ENCODE measurements at places on chromosomes 3 and 15. TPM values are rescaled to one million over a fixed set of nuclear protein-coding genes. Genes with fewer than 3 reads are reported as not detected.

The ZNF860 gene
- 1.0 TPM for total RNA-seq

The LDHAL6B gene
- not detected for total RNA-seq

The CYP1A2 gene
- not detected for total RNA-seq

The LRRN1 gene
- not detected for total RNA-seq

The GOLGA6L7 gene
- total RNA-seq: not detected

The ATP13A4 gene
- not detected for total RNA-seq

The SEMA3B gene
- total RNA-seq: 7.1 TPM

The MORC1 gene
- total RNA-seq: not detected

The UROC1 gene
- total RNA-seq: not detected

The CHST2 gene
- total RNA-seq: 0.81 TPM

The TP63 gene
- 0.42 TPM for total RNA-seq

The TM4SF1 gene
- total RNA-seq: 2,747 TPM

The HCLS1 gene
- 0.13 TPM for total RNA-seq

The C3orf18 gene
- total RNA-seq: 2.3 TPM

The SUSD5 gene
- 3.8 TPM for total RNA-seq

Data from A549 treated with DMSO at 1 μM for 4 hours (cell line).